ENCODE measurements at places on chromosomes 5 and 9.

- DNase-seq: no peak
Observed at GRCh38 chr9:136685790-136686533, 1.3 kb downstream of the AGPAT2 start.

- DNase-seq: no peak
Observed at GRCh38 chr5:125575171-125575890, 828.9 kb upstream of the ZNF608 start.

GRCh38 chr5:103434057-103434456 is 128.5 kb downstream of the NUDT12 start:
- DNase-seq: no peak

GRCh38 chr5:131423056-131423455 is 159.2 kb downstream of the CDC42SE2 start:
- peak; percentile 6 for DNase-seq
